NCI-H146 (cell line): ENCODE measurements at places on chromosomes 4 and X.

- DNase-seq = no peak
Observed at GRCh38 chrX:39157796-39158195, 356.5 kb downstream of the MID1IP1 start.

- DNase-seq = no peak
Observed at GRCh38 chr4:188452097-188452496, 312.9 kb downstream of the TRIML1 start.

- no peak for DNase-seq
Observed at GRCh38 chr4:5213087-5213595, 161.9 kb downstream of the STK32B start.

- DNase-seq = no peak
Observed at GRCh38 chr4:7156761-7157488, 35.4 kb upstream of the SORCS2 start.

GRCh38 chr4:114017120-114017917, 37.9 kb upstream of the ARSJ start:
- no peak for DNase-seq
